Jurkat, Clone E6-1 (cell line): ENCODE measurements at places on chromosomes 2 and 18.

DNA sequence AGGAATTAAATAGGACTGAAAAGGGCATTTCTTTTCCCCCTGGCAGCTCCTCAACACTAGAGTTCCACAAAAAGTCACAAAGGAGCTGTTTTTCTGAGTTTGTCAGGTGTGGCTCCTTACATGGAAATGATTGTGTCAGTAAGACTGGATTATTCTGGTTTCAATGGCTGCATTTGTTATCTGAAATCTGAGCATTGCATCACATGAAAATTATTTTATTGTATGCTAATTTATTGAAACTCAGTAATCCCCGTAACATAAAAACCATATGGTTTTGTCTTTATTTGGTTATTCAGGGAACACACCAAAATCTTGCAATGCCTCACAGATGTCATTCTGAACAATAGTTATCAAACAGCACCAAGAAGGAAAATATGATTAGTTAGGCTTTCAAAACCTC lies 439.7 kb upstream of the TNP1 start:
- no peak for DNase-seq

DNA sequence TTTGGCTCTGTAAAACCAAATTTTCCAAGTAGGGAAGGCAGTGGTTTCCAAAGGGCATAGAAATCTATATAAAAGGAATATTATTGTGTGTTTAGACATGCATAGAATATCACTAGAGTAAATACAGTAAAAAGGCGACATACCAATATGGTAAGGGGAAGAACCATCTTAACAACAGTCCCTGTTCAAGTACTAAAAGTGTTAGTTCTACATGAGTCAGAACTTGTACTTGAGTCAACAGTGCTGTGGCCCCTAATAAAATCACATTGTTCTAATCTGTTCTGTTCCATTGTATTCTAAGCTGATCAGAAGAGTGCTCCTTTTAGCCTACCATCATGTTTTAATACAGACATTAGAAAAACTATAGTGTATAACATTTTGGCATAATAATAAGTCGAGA lies 36.1 kb upstream of the TNFRSF11A start:
- DNase-seq, result no peak

DNA sequence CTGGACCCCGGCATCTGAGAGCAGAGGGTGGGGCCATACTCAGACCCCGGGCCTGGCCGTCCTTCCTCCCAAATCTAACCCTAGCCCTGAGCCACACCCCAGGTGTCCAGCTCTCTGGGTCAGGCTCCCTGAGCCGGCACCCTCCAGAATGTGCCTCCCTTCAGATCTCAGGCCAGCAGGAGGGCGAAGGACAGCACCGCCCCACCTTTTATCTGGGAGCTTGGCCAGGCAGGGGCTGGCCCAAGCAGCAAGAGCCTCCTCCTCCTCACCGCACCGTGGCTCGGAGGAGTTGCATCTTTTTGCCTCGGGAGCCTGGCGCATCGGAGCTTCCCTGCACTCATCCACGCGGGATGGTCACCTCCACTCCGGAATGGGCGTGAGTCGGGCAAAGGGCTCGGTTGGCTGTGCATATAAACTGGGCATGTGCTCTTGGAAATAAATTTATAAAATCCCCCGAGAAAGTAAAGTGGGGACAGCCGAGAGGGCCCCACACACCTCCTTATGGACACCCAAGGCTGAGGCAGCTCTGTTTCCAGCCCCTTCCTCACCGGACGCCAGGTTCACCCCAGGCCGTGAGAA lies 69.1 kb upstream of the CTDP1 start:
- no peak for DNase-seq

GRCh38 chr2:200961674-200962073 lies 1.8 kb downstream of the ORC2 start:
- DNase-seq, result no peak

- no peak for DNase-seq
These were observed 49.2 kb downstream of the XDH start for GRCh38 chr2:31365348-31365747.

DNA sequence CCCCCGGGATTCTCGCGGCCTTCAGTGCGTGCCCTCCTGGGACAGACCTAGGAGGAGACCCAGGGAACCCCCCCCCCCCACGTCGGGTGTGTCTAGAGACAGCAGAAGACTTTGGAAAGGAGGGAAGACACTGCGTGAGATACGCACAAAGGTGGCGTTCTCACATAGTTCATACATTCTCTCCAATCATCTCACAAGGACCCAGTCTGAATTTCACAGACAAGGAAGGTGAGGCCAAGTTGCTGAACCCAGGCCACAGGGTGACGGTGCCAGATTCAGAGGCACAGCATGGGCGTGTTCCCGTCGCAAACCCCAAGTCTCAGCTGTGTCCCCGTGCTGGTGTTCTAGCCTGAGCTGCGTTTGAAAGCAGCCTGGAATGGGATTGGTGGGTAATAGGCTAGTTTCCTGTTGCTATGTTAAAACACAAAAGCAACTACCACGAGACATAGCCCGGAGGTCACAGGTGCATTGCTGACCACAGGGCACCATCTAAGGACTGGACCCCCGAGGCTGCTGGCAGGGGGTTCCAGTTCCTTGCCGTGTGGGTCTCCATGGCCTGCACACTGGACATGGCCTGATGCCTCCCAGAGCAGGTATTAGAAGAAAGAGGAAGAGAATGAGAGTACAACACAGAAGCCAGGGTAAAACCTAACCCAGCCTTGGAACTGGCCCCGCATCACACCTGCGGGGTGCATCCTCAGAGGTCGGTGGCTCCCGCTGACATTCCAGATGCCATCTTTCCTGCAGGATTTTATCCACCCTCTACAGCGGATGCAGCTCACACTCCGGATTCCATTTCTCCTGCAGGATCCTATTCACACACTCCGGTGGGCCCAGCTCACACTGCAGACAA lies 1.1 kb upstream of the PXDN start:
- no peak for DNase-seq

- DNase-seq, result no peak
These were observed 168.6 kb upstream of the ATP5MC3 start for GRCh38 chr2:175350105-175350504.

DNA sequence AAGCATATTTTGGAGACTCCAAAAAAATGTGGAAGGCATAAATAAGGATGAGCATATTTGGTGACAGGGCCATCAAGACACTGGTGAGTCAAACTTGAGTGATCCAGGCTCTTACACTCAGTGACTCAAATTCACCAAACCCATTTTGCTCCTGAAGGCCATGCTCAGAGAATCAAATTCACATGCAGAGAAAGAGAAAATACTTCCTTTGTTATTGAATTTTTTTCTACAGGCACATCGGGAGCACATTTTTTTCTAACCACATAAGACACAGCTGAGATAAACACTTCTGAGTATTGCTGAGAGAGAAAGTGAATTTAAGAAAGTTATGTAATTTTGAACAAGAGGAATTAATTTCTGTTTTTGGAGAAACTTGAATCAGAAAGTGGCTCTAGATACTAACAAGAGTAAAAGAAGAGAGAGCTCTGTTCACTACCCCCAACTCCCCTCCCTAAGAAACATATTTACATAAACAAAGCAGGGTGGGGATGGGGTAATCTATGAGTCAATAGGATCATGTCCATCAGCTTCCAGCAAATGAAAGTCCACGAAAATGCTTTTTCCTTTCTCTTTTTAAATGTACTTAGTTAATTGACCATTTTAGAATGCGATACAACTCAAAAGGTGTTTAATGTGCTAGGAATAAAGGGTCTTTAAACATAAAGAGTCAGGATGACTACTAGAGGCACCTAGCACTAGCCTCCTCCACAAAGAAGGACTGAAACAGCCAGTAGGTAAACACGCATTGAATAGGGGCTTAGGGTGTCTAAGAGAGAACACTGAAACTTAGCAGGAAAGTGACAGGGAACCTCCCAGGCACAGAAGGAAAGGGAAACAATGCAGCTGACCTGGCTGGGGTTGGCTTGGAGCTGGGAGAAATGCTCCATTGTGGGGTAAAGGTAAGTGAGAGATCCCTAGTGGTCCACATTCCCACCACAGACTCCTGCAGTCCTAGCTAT lies 152.3 kb downstream of the KCNE4 start:
- no peak for DNase-seq

DNA sequence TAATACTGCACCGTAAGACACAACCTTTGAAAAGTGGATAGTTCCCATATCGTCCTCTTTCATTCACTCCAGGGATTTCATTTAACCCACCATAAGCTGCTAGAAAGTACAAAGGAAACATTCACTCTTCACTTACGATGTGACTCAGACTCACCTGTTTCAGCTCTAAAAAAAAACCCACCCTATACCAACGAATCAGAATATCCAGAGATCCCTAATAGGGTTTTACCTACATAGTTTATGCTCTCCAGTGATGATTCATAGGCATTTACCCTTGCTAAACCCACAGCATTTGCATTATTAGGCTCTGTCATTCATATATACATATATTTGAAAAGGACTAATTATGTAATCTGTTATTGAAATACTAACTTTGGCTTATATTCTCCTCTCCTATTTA lies 60.2 kb downstream of the PRPF40A start:
- DNase-seq, result no peak

DNA sequence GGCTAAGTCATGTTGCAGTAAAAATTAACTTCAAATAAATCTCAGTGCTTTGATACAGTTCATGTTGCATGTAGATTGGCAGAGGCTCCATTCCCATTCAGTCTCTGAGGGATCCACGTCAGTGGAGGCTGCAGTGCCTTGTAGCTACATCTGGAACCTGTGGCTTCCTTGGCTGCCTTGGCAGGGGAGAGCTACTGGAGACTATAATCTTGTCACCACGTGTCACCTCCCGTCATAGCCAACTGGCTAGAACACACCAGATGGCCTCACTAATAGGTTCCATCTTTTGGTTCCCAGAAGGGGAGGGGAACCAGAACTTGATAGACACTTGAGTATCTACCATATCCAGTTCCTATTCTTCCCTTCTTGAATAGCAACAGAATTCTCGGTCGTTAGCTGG lies 28.4 kb downstream of the E2F6 start:
- DNase-seq, result no peak

- no peak for DNase-seq
These were observed 32.9 kb downstream of the ROCK2 start for GRCh38 chr2:11311543-11311942.

DNA sequence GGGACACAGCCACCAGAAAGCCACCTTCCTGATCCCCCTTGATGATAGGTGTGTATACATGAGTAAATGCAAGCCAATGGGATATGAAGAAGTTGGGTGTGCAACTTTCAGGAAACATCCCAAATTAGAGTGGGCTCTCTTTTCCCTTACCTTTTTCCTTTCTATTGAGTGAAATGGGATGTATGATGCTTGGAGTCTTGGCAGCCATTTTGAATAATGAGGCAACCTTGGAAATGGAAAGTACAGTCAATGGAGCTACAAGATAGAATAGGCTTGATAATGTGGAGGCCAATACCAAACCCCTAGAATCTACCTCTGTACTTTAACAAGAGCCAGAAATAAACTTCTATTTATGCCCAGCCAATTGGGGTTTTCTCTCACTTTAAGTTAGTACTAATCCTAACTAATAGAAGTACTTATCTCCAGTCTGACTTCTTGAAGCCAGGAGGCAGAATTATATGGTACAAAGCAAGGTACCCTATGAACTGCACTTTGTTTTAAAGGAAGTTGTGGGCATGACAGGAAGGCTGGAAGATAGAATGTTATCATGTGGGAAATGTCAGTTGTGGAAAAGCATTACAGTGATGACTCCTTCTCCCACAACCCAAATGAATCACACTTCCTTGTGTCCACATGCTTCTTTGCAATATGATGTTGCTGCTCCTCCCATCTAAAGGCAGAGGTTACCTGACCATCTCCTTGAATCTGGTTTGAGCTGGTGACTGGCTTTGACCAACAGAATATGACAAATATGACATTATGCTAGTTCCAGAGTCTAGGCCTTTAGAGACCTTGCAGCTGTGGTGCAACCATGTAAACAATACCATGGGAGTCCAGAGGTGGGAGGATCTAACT lies 12.9 kb upstream of the NABP1 start:
- no peak for DNase-seq

DNA sequence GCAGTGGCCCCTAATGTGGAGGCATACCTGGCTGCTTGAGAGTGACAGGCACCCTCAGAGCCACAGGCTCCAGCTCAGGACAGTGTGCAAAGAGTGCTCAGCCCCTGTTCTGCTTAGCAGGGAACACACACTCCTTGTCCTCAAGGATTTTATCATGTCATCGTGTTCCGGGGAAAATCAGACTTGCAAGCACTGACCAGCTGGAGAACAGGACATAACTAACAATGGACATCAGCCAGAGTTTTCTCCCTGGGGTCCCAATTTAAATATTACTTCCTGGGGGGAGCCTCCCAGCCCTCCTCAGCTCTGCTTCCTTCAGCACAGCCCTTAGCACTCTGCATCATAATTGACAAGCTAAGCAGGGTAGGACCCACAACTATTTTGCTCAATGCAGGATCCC lies 175.4 kb upstream of the ACAA2 start:
- DNase-seq, result no peak

- peak; percentile 0 for DNase-seq
These were observed 819.6 kb upstream of the FSHR start for GRCh38 chr2:49973917-49974368.

GRCh38 chr2:109285244-109285651 lies 156.2 kb downstream of the SH3RF3 start:
- DNase-seq, result no peak

DNA sequence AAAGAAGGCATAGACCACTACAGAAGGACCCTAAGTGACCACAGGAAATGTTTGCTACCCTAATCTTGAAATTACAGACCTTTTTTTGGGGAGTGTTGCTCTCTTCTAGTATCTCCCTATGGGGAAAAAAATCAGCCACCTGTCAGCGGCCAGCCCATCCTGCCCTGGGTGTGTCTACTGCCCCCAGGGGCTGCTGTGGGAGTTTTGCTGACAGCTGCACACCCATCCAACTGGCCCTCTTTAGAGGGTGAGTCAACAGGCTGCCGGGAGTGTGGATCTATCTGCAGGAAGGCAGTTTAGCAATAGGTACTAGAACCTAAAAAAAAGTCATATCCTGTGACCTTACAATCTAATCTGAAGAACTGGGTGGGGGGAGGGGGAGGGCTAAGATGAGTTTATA lies 796 bp upstream of the DYSF start:
- DNase-seq, result peak; percentile 47

DNA sequence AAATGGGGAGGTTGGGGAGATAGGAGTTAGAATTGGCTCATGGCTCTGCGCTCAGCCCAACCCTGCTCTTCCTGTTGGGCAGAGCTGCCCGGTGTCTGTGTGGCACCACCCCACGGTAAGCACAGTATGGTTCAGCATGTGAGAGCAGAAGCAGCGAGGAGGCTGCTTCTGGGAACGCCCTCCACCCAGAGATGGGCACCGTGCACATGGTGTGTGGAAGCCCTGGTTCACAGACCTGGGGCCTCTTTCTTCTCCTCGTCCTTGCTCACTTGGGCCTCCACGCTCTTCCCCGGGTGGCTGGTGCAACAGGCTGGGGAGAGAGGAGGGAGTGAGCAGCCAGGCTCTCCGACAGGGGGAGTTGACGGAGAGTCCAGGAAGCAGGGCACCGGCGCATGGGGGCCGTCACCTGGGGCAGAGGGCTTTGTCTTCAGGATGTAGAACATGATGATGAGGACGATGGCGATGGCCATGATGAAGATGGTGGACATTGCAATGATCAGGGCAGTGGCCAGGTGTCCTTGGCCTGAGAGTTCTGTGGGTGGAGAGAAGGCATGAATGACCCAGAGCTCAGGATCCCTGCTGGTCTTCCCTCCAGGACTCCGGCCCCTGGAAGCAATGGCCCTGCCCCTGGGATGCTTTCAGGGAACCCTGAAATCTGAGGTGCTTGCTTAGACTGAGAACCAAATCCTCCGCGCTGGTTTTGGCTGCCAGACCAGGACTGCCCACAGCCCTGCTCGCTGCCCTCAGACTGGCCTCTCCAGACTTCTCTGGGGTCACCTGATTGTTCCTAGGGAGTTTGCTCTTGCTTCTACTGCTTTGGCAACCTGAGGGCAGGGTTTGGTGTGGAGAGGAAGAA lies 78.3 kb downstream of the EDAR start:
- no peak for DNase-seq
